OCI-M1 (cell line): ENCODE measurements at places on chromosomes 1 and 21.

- peak; percentile 14 for DNase-seq
Observed at GRCh38 chr1:31717341-31717740, 13.5 kb upstream of the COL16A1 start.

DNA sequence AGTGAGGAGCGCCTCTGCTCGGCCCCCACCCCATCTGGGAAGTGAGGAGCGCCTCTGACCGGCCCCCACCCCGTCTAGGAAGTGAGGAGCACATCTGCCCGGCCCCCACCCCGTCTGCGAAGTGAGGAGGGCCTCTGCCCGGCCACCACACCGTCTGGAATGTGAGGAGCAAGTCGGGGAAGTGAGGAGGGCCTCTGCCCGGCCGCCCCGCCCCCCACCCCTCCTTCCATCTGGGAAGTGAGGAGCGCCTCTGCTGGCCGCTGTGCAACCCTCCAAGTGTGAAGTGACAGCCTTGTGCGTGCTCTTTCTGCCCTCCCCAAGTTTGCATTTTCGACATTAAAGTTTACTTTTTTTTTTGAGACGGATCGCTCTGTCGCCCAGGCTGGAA lies 5.1 kb upstream of the ZZZ3 start:
- DNase-seq: no peak

DNA sequence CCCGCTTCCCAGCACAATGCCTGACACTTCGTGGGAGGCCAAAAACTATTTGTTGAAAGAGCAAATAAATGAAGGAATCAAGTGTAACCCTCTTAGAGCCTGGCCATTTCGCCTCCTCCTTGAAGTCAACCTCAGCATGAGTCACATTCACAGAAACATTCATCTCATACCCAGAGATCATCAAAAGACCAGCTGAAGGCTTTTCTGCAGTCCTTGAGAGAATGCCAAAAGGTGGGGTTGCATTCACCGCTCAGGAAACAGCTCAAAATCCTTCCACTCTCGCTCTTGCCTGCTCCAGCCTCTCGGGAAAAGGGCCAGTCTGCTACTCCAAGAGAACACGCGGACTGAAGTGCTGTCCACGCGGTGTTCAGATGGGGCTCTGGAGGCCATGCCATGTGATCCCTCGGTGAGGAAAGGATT lies 90.0 kb downstream of the VWA5B1 start:
- DNase-seq: no peak

GRCh38 chr1:157985473-157985872 lies 8.0 kb upstream of the KIRREL1 start:
- DNase-seq: no peak

DNA sequence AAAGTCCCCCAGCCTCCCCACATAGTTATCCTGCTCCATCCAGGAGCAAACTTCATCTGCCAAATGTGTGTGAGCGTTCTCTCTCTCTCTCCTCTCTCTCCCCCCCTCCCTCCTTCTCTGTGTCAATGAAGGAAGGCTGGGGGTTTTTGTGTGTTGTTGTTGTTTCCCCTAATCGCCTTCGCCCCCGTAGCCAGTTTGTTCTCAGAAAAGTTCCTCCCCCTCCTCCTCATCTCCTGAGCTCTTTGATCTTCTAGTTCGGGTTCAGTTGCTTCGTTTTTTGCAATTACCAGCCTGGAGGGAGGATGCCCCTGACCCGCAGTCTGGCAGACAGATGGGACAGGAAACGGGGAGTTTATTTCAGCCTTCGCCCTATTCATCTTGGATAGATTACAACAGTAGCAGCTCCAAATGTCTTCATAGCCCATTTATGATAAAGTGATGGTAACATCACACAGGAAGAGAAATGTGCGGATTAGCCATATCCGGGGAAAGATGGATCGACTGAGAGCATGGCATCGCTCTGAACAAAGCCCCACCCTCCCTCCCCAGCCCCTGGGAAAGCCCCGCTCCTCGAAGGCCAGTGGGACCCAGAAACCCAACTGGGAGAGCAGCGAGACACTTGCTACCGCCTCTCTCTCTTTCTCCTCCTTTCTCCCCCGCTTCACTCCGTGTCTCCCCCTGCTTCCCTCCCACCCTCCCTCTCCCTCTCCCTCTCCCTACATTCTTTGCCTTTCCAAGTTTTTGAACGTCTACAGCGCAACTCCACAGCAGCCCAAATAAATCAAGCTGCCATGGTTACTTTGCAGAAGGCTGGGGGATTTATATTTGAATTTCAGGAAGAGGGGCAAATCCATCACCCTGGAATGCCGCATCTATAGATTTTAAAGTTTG lies 139.7 kb upstream of the ARHGEF16 start:
- DNase-seq: no peak
